ENCODE measurements at places on chromosomes 5 and 9.
A peak's percentile ranks its signal among the peaks of the same experiment; 100 is the strongest.

GRCh38 chr9:71306134-71306533 lies 184.7 kb upstream of the TRPM3 start:
- no peak for DNase-seq

GRCh38 chr9:119794836-119795235 lies 425.6 kb upstream of the BRINP1 start:
- DNase-seq, result no peak

- DNase-seq, result no peak
Observed at GRCh38 chr5:10363519-10364185, 10.2 kb downstream of the MARCHF6 start.

DNA sequence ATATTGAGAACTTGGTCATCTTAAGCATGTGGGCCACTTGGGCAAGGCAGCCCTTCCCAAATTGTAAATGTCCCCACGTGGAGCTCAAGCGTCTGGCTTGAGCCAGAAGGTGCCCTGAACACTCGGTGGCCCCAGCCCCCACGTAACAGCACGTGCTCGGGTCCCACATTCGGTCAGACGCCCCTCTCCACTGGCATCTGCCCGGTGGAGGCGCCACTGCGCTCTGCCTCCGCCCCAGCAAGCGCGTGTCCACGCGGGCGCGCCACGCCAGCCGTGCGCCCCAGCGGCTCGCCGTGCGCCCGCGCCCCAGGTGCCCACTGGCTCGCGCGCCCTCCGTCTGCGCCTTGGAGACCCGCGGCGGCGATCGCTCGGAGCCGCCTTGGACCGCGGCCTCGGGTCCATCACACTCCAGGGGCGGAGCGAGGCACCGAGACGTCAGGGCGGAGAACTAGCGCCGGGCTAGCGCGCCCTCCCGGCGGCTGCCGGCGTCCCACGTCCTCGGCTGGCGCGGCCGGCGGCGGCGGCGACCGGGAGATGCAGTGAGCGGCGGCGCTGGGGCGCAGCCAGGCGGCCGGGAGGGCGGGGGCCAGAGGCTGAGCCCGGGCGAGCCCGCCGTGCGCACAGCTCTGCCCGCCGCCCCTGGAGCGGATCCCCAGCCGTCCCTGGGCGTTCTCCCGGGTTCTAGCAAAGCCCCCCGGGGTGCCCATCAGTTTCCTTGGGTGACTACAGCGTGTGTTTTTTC lies at the start of gene PALM2AKAP2:
TSS of gene PALM2AKAP2 (plus strand) at position 488 of the 742 bp plus-strand sequence. CDS start 291 bp downstream, outside the sequence.
- peak; percentile 68 for DNase-seq

DNA sequence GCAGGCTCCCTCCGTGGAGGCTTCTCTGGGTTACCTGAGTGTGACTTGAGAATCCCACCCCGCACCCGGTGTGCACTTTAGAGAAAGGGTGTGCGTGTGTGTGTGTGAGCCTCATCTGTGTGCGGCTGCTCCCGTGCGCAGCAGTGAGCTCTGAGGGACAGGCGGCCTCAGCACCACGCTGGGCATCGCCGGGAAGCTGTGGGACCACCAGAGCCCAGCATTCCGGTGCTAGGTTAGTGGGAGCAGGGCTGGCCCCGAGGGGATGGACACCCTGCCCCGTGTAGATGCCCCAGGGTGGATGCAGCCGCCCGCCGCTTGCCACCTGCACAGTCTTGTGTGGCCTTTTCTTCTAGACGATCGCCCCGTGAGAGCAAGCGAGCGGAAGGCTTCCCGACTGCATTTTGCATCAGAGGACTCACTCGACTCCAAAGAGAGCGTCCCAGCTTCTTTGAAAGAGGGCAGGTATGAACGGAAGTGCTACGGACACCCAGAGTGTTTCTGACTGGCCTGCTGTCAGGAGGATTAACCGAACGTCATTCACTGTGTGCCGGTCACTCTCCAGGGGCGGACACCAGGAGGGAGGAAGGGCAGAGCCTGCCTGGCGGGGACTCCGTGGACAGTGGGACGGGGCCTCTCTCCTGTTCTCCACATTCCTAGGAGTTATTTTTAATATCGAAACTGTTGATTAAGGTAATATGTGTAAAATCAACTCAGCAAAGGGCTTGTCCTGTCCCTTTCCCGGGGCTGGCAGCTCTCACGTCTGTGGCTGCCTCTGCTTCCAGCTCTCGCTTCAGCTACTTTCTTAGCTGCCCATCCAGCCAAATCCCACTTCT lies 12.2 kb downstream of the CEP72 start:
- no peak for DNase-seq

GRCh38 chr9:120619751-120620655 lies 40.0 kb upstream of the CDK5RAP2 start:
- peak; percentile 74 for DNase-seq

GRCh38 chr5:72307968-72308852 lies 11.8 kb downstream of the MRPS27 start:
- peak; percentile 97 for DNase-seq
